ENCODE measurements at places on chromosomes 12 and 14.

DNA sequence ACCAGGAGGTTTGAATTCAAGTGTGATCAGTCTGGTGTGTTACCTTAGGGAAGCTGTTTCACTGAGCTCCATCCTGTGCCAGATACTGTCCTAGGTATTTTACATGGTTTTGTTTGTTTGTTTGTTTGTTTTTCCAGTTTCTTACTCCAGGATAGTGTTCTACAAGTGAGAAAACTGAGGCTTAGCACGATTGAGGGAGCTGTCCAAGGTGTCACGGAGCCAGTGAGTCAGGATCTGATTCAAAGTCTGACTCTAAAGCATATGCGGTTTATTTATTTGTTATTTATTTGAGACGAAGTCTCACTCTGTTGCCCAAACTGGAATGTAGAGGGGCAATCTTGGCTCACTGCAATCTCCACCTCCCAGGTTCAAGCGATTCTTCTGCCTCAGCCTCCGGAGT, 79.7 kb upstream of the GNG2 start:
- no peak for DNase-seq

GRCh38 chr12:124625867-124626675, 58.7 kb upstream of the NCOR2 start:
- DNase-seq = no peak

GRCh38 chr12:33111850-33112249, 215.3 kb upstream of the PKP2 start:
- no peak for DNase-seq

DNA sequence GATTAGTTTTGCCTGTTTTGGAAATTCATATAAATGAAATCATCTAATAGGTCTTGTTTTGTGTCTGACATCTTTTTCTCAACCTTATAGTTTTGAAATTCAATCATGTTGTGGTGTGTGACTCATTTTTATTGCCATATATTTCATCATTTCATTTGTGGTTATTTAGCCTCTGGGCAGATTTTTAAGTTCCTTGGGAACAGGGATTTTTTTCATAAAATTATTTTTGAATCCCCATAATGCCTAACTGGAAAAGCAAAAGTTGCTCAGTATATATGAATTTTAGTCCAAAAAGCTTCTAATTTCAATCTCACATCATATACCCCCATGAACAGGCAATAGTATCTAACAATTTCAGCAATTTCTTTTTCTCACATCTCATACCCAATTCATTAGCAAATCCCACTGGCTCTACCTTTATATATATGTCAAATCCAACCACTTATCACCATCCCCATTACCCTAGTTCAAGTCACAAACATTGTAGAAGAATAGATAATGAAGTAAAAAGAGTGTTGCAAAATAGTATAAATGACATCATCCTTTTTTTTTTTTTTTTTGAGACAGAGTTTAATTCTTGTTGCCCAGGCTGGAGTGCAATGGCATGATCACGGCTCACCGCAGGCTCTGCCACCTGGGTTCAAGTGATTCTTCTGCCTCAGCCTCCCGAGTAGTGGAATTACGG, 2.6 kb upstream of the OR6J1 start:
- DNase-seq = no peak

DNA sequence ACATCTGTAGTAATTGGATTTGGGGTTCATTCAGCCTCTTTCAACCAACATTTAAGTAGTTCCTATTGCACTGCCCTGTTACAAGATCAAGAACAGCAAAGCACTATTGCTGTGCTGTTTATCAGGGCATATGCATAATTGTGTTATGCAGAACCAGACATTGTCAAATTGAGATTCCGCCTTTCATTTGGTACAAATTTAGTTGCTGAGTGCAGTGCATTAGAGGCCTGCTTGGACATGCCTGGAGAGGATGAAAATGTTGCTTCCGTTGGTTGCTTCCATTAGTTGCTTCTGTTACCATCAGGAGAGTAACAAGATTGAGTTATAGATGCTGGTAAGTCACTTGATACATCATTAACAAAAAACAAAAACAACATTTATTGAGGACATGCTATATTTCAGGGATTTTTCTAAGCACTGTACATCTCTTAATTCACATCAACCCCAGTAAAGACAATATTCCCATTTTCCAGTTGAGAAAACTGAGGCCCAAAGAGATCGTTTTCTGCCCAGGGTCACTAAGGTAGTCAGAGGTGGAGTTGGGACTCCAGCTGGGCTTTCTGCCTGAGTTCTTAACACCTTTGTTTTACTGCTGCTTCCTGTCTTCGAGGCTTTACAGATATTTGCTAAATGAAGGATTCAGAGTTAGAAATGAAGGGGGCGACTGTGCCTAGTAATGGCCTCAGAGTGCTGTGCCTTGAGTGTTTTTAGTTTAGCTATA, 79.3 kb downstream of the PPP2R5C start:
- DNase-seq = no peak

DNA sequence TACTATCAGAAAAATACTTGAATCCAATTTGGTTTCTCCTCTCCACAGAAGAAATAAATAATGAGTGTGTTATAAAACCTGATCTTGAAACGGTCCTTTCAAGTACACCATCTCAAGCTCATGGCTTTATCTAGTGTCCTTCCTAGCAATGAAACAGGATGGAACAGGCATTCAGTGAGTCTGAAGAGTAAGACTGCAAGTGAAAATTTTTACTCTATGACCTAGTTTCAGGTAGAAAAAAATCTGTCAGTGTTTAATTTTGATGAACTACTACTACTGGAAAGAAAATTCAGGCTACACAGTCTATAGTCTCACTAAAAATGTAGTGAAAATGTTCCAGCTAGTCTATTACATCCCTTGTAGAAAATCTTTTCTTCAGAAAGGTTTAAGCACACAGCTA, 7.7 kb downstream of the CBX5 start:
- DNase-seq = no peak

DNA sequence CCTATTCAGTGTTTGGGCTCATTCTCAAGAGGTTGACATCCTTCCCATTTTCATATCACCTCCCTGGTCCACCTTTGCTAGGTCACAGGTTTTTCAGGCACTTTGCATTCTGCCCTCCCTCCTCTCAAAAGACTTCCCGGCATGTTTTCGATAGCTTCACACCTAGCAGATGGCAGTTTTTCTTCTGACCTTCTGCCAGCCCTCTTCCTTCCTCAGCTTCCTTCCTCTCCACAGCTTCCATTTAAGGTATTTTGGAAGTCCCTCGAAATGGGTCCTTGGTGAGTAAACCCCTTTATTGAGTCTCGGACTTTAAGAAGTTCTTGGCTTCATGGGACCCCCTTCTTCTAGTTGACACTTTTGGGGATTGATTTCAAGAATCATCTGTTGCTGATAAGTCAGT, 358.0 kb downstream of the RGS6 start:
- DNase-seq = no peak

GRCh38 chr12:18887368-18887767, 149.4 kb downstream of the CAPZA3 start:
- DNase-seq = no peak

- DNase-seq = no peak
These were observed 4.6 kb upstream of the CD4 start for GRCh38 chr12:6784761-6785160.

GRCh38 chr14:71228711-71229110, 321.5 kb downstream of the PCNX1 start:
- no peak for DNase-seq

DNA sequence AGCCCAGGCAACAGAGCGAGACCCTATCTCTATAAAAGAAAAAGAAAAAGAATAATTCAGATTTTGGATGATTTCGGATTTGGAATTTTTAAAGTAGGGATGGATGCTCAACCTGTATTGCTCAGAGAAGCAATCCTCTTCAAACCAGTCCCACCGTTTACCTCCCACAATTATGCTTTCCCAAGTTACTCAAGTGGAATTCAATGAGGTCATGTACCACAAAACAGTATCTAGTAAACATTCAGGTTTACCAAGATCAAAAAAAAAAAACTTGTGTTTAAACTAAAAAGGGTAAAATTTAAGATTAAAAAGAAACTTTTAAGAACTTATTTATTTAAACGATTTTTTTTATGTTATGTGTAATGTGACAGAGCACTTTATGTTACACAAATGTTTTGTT, 2.5 kb downstream of the KDM5A start:
- no peak for DNase-seq

DNA sequence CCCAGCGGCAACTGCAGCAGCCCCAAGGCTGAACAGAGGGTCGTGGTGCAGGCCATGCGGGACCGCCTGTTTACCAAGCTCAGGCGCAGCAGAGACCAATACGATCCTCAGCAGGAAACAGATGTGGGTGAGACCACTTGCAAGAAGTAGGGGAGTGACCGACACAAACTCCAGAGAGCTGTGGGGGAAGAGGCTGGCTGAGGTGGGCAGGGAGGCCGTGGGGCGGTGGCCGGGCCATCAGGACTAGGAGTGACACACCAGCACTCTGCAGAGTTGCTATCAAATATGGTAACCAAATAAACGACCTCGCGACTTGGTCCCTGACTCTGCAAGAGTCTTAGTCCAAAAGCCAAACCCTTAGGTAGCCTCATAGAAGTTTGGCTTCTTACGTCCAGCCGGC, 30.6 kb downstream of the AMN start:
- DNase-seq = no peak

DNA sequence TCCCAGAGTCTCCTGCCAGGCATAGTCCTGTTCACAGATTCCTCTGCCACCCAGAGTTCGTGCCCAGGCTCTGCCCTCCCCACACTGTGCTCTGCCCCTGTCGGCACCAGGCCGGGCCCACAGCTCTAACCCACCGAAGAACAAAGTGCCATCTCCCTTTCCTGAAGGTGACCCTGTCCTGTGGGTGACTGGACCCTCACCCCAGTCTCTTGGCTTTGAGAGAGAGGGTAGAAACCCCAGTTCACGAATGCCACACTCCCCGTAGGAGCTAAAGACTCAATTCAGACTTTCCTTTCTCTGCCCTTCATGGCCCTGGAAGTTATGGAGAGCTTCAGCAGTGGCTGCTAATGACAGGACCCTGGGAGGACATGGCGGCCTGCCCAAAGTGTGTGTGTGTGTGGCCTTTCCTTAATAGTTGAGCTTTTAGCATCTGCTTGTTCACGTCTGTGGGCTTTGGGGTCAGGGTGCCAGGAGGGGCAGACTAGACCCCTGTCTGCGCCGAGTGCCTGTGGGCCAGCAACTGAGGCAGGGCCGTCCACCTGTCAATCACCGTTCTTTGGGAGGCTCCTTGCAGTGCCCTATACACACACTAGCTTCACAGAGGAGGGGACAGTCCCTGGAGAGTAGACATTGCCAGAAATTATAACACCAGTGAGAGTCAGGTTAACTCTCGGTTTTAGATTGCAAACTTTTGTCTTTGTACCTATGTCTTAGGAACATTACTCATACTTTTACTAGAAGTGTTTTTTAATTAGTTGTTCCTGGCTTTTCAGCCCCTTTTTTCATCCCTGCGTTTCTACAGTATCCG, 84.6 kb upstream of the DYNC1H1 start:
- no peak for DNase-seq

DNA sequence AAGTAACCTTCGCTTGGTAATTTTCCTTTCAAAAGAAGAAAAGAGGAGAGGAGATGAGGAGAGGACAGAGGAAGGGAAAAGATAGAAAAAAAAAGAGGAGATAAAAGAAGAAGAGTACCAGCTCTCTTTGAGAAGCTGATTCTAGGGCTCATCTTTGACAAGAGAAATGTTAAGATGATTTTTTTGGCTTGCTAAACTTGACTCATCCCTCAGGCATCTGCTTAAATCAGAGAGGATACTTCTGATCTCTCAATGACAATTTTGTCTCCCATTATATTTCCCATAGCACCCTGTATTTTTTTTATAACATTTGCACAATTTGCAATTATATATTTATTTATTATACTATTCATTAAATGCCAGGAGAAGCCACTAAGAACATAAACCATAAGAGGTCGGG, 17.1 kb downstream of the SYT1 start:
- DNase-seq = no peak

- no peak for DNase-seq
These were observed 665.7 kb upstream of the MDGA2 start for GRCh38 chr14:48341069-48341468.

- peak; percentile 2 for DNase-seq
These were observed 700 bp downstream of the SLC35E3 start for GRCh38 chr12:68746572-68747180.

GRCh38 chr12:807041-807735, 54.8 kb downstream of the WNK1 start:
- no peak for DNase-seq

DNA sequence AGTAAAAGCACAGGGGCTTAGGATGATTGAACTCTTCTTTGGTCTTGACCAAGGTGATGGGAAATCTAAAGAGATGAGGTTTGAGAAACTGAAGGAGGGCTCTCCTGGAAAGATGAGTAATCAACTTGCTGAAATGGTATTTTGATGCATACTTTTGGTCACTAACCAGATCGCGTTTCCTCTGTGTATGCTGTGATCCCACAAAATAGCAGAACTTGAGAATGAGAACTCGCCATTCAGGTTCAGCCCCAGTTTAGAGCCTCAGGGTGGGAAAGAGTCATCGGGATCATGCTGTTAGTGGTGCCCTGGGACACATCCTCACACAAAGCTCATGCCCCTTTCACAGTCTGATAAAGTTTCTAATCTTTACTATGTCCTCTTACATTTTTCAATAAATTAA, 488.8 kb downstream of the ETNK1 start:
- no peak for DNase-seq

GRCh38 chr12:130667421-130667960, 48.6 kb downstream of the RIMBP2 start:
- DNase-seq = no peak

- no peak for DNase-seq
These were observed 9.2 kb upstream of the ALDH2 start for GRCh38 chr12:111757361-111758119.

DNA sequence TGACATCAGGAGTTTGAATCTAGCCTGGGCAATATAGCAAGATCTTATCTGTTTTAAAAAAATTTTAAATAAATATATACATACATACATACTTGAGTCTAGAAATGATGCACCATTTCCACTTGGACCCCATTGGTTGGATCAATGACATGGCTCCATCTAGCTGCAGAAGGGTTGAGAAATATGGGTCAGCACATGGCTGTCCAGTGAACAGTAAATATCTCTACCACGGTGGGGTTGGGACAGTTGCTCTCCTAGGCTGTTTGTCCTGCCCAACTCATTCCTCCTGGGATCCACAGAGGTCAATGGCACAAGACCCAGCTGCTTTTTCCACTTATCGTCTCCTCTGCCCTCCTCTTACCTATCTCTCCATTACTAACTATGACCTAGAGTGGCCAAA, 23.6 kb downstream of the PLEKHH1 start:
- DNase-seq = no peak

- DNase-seq = no peak
These were observed 789.6 kb upstream of the NOVA1 start for GRCh38 chr14:27387463-27387862.

GRCh38 chr12:127928615-127929571, 338.1 kb upstream of the TMEM132C start:
- no peak for DNase-seq

- no peak for DNase-seq
These were observed 168.7 kb downstream of the PHLDA1 start for GRCh38 chr12:75862692-75863471.

DNA sequence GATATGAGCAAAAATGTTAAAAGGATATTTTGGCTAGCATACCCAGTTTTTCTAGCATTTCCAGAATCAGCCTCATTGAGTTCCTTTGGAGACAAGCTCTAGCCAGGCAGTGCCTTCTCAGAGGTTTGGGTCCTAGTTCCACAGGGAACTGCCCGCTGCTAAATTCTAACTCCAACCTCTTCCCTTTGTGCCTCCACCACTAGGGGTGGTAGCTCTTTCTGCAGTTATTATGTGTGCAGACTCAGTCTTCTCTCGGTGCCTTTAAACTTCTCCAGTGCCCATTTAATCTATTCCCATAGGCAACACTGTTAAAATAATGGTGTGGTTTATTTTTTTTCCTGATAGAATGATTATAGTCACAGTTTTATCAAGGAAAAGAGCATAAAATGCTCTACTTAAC, 21.5 kb upstream of the SLC25A3 start:
- DNase-seq = no peak
